ENCODE measurements at places on chromosomes 11 and 22.
A peak's percentile ranks its signal among the peaks of the same experiment; 100 is the strongest.

GRCh38 chr11:69816671-69817070, 2.5 kb downstream of the FGF3 start:
- no peak for DNase-seq

DNA sequence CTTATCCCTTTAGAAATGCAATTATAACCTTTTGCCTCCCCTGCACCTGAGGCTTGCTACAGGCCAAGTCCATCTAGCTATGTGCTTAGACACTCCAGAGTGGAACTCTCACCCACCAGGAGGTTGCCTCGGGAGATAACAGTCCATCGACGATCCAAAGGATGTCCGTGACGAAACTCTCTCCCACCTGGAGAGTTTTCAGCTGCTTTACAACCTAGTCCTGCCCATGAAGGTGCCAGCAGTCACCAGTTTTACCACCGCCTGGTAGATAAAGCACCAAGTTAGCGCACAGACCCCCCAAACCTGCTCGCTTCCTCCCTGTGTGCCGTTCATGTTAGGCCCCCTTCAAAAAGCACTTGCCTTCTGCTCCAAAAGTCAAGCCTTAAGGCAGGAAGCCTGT, 53.1 kb upstream of the SHISAL1 start:
- no peak for DNase-seq

DNA sequence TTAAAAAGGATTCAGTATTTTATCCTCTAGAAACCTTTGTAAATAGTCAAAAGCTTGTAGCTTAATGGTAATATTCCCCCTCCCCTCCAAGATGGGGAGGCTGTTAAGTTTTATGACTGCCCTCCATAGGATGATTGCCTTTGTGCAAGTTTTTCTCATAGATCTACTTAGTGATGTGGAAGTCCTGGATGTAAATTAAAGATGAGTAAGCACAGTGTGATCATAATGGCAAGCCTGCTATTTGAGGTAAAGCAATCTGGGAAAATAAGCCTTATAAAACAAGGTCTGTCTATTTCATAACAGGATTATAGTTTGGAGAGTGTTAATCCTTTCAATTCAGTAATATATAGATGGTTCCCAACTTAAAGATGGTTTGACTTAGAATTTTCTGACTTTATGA, 216.3 kb downstream of the DDX10 start:
- no peak for DNase-seq

GRCh38 chr22:27335102-27335660, 466.4 kb downstream of the MN1 start:
- no peak for DNase-seq

DNA sequence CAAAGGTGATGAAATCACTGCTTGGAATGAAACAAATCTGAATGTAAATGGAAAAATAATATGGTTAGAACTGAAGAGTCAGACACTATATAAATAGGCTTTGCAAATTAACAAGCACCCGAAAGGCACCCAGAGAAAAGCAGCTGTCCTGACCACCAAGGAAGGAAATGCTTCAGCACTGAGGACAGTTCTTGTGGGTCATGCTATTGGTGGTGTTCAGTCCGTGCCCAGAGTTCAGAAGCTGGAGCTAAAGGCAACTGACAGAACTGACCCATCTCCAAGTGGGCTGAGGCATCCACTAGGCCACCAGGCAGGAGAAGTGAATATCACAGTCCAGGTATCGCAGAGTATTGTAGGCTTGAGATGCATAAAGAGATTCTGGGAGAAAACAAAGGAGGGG, 208.9 kb downstream of the OPCML start:
- DNase-seq: no peak

- DNase-seq: no peak
Measured at GRCh38 chr11:67248653-67249052, 17.6 kb upstream of the GRK2 start.

- DNase-seq: no peak
Measured at GRCh38 chr11:105226091-105226490, 86.5 kb upstream of the CARD18 start.

DNA sequence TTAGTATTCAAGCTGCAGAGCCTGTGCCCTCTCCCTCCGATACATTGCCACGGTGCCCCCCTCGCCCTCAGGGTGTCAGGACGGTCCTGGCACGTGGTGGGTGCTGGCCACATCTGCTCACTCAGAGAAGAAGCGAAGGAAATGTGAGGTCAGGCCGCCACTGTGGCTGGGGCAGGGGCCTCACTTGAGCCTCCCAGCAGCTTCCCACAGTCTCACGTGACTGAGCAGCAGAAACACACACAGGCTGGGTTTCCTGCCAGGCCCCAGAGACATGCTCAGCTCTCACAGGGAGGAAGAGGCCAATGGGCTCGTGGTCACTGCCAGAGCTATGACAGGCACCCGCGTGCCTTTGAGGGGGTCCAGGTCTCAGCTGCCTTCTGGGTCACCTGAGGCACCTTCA, 37.9 kb upstream of the PRR5 start:
- DNase-seq: peak; percentile 68

- DNase-seq: no peak
Measured at GRCh38 chr11:105367129-105367528, 227.6 kb upstream of the CARD18 start.

DNA sequence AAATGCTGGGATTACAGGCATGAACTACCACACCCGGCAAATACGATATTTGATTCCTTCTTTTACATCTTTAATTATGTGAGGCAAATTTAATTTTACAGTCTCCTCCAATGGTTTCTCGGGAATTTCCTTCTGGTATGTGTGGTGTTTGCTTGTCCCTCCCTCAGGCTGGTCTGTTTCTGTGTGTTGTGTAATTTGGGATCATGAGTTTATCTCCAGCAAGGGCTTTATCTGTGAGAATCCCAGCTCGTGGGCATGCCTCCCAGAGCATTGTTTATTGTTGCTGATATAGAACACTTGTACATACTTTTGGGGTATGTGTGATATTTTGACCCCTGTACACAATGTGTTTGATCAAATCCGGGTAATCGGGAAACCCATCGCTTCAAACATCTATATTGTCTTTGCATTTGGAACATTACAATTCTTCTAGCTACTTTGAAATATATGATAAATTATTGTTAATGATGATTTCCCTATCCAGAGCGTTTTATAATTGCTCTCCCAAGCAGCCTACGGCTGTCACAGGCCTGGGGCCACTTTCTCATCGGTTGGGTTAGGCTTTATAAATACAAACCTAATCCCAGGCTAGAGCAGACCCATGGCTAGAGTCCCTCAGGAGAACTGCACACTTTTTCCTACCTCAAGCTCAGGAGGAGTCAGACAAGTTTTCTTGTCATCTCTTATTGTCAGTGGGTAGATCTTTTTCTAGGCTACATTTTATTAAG, 15.0 kb upstream of the PRR5 start:
- no peak for DNase-seq

GRCh38 chr11:75279273-75279672, 38.7 kb downstream of the TPBGL start:
- DNase-seq: no peak

DNA sequence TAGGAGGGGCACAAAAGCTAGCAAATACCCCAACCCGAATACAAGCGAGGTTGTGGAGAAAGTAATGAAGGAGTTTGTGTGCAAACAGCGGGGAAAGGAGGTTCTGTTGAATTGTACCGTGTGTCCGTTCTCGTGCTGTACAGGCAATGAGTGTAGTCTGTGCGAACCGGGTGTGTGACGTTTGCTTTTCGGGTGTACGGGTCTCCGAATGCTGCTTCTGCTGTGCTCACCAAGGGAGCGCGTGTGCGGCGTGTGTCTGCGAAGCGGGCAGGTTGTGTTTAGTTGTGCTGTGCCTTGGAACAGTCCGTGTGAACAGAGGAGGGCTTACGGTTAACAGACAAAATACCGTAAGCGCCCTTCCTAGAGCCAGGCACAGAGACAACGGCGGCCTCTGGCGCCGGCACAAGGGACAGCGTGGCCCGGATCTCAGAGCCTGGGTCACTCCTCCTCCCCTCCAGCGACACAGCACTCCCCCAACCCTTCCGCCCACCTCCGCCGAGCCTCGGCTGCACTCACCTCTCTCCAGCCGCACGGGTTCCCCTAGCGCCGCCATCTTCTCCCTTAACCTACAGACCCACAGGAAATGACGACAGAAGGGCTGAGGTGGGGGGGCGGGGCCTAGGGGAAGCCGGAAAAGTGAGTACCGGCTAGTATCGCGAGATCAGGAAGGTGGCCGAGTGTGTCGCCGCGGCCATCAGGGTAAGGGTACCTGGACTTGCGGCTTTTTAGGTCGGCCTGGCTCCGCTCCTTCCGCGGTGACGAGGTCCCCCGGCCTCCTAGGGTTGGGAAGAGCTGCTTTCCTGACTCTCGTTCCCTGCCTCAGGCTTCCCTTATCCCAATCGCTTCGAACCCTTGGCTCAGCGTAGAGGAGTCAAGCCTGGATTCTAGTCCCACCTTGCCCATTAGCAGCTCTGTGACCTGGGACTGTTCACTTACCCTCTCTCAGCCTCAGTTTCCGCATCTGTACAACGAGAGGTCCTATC, at the start of gene LIN7C:
TSS of gene LIN7C (minus strand) at position 570 of the 983 bp plus-strand sequence. CDS start at position 553, 17 bp downstream.
- peak; percentile 99 for DNase-seq

DNA sequence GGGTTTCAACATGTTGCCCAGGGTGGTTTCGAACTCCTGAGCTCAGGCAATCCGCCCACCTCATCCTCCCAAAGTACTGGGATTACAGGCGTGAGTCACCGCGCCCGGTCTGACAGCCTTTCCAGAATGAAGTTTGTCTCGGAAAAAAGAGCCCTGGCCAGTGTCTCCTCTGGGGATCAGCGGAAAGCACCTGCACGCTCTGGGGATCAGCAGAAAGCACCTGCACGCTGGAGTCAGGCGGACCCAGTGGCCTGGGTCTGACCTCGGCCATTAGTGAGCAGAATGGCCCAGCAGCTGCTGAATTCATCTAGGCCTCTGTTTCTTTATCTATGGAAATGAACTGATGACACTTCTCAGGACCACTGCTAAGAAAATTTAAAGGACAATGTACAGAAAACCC, 10.5 kb upstream of the TESMIN start:
- DNase-seq: no peak

GRCh38 chr22:43267332-43267980, 75.7 kb downstream of the SCUBE1 start:
- no peak for DNase-seq

DNA sequence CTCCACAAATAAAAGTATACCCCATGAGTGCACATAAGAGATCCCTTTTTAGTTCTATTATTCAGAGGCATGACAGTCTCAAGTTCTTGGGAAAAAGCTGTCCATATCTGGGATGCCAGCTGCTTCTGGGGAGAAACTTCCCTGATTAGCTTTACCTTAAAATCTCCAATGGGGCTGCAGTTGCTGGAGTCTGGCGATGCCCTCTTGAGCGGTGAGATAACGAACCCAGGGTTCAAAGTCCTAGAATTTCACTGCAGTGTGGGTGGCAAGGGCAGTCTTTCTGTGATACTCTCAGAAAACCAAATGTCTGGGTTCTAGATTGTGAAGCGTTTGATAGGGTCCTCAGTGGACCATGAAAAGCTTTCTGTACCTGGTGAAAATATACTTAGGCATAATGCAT, 7.4 kb upstream of the PRR33 start:
- no peak for DNase-seq

- no peak for DNase-seq
Measured at GRCh38 chr11:69075421-69076128, 26.8 kb downstream of the TPCN2 start.

- no peak for DNase-seq
Measured at GRCh38 chr11:74773476-74773875, 24.8 kb downstream of the RNF169 start.

- no peak for DNase-seq
Measured at GRCh38 chr11:14642873-14643696, 519 bp upstream of the PDE3B start.

DNA sequence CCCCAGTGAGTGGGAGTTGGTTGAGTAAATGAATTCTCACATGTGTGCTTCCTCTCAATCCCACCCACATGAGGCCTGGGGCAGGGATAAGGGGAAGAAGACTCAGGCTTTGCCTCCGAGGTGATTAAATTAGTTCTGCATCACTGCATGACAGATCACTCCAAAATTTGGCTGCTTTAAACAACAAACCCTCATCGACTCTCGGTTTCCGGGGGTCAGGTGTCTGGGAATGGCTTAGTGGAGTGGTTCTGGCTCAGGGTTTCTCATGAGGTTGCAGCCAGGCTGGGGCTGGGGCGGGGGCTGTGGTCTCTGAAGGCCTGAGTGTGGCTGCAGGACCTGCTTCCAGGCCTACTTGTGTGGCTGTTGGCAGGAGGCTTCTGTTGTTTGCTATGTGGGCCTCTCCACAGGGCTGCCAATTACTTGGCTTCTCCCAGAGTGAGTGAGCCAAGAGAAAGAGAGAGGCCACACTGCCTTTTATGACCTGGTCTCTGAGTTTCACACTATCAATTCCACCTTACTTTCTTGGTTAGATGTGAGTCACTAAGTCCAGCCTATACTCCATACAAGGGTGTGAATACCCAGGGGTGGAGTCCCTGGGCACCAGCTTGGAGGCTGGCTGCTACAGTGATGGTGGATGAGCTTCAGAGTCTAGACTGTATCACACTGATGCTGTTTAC, 15.9 kb downstream of the MOGAT2 start:
- no peak for DNase-seq

DNA sequence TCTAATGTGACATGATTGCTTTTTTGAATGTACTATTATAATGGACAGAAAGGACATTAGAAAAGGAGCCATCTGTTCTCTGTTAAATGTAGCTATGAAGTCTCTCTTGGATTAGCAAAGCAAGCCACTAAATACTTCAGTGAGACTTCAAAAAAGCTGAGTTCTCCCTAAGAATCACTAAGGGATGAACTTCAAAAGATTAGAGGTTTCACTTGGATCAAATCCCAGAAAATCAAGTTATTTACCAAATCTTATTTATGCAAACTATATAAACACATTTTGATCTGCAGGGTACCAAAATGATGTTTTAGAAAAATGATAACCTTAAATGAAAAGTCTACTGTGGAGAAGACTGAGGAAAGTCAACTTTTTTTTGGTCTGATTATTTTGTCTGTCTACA, 82.1 kb upstream of the MTMR2 start:
- DNase-seq: no peak

- DNase-seq: no peak
Measured at GRCh38 chr11:69644962-69645675, 4.2 kb downstream of the CCND1 start.

DNA sequence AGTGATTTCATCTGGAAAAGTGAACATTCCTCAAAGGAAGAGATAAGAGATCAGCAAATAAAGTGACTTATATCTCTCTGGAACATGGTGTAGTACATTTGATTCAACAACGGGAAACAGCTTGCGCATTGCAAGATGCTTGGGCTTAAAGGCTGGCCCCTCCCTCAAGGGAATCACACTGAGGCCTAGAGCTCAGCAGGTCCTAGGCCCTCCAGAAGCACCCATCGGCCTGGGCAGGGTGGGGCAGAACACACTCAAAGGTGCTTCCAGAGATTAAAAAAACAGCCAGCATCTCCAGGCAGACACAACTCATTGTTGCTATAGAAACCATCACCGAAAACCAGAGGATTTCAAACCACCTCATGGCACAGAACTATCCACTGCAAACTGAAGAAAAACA, 69.0 kb upstream of the ARFGAP3 start:
- no peak for DNase-seq

- peak; percentile 80 for DNase-seq
Measured at GRCh38 chr22:37187891-37188761, at the start of gene C1QTNF6. Gene C1QTNF6, minus strand, starts transcription at chr22:37188247. Its CDS starts 34 bp downstream, at chr22:37188213.

DNA sequence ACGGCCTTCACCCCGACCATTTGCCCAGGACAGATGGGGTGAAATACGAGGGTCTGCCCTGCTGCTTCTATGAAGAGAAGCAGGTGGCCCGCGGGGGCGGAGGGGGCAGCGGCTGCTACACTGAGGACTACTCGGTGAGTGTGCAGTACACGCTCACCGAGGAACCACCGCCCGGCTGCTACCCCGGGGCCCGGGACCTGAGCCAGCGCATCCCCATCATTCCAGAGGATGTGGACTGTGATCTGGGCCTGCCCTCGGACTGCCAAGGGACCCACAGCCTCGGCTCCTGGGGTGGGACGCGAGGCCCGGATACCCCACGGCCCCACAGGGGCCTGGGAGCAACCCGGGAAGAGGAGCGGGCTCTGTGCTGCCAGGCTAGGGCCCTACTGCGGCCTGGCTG, 11.2 kb downstream of the C22orf31 start:
- no peak for DNase-seq
